ENCODE measurements at places on chromosomes 4 and X.

- no peak for DNase-seq
Observed at GRCh38 chr4:57044279-57044678, 65.6 kb downstream of the POLR2B start.

GRCh38 chrX:31483336-31483735 lies 411.5 kb upstream of the FTHL17 start:
- no peak for DNase-seq

DNA sequence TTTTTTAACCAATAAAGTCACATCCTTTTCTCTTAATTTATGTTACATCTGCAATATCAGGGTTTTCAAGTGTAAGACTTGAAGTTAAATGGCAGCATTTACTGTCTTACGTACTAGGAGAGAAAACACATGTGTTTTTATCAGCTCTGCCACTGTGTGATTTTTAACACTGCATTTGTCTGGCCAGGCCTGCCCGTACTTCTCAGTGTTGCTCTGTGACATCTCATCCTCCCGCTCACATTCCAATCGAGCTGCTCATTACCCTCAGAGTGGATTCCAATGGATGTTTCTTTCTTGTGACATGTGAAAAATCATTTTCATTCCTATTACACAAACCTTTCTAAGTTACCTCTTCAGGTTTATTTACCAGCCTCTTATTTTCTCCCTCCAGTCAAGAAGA lies 420.3 kb downstream of the FAT4 start:
- DNase-seq: no peak

DNA sequence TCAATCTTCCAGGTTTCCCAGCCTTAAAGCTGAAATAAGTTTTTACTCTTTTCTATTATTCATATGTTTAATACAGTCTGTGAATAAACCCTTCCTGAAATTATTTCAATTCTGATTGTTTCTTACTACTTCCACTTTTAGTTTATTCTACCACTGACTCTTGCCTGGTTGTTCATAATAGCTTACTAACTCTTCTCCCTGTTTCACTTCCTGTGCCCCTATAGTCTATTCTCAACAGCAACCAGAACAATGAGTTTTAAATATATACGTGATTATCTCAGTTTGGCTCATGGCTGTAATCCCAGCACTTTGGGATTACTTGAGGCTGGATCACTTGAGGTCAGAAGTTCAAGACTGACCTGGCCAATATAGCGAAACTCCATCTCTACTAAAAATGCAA lies 408.0 kb upstream of the SPOCK3 start:
- DNase-seq: no peak

DNA sequence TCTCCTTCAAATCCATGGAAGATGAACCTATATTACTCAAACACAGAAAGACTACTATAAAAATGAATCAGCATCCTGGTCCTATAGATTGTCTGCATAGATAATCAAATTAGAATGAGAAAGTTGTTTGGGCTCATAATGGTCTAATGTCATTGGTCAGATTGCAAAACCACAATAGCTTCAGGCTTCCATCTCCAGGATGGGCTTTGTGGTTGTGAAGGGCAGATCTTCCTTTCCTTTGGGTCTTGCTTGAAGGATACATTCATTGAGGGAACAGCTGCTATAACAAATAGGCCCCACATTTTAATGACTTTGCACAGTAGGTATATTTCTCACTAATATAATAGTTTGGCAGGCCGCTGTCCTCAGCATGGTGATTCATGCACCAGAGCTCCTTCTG lies 94.3 kb downstream of the REPS2 start:
- no peak for DNase-seq

- no peak for DNase-seq
Observed at GRCh38 chr4:53854991-53855568, 209.3 kb downstream of the CHIC2 start.

- no peak for DNase-seq
Observed at GRCh38 chrX:104324461-104325212, 69.9 kb upstream of the ESX1 start.

DNA sequence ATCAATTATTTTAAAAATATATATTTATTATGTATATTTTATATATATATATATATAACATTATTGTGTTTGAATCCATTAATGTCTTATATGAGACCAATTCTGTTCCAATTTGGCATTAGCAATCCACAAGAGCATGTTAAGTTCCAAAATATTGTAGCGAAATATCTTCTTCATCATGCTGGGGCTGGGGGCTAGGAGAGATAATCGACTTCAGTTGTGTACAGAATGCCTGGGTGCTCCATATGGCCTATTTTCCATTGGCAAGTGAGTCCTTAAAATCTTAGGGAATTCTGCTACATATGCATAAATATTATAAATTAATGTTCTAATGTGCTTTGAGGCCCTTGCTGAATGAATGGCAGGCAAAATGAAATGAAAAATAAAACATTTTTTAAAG lies 117.7 kb downstream of the PCDH7 start:
- no peak for DNase-seq

Data from stimulated activated CD4-positive, alpha-beta T cell treated with anti-CD3 and anti-CD28 coated beads, Interleukin-1b, Interleukin-23, amount 100 ng/mL, for 1 hour (primary cell).